Activated T-helper 2 cell treated with anti-CD3 and anti-CD28 coated beads, Interferon-gamma antibody, Interleukin-2, Interleukin-4, amounts not matched to agents 10 μg/mL and 5 μg/mL and 100 μg/mL, durations not matched to agents 14 hours and 24 hours and 36 hours (primary cell): ENCODE measurements at places on chromosomes 6 and 20.

DNA sequence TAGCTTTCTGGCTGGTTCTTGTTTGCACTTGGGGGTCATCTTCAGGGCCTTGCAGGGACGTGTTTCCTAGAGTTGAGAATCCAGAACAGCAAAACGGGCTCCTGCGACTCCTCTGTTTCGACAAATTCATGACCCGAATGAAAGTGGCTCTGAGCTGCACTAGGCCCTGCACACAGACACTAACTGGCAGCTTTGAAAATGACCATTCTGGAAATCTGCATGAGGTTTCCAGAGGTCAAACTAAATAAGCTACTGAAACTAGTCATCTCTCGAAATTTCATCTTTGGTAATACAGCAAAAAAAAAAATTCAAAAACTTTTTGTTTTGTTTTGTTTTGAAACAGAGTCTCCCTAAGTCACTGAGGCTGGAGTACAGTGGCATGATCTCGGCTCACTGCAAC is 15.5 kb upstream of the BMP7 start:
- no peak for DNase-seq

GRCh38 chr6:116266803-116267202 is 12.9 kb downstream of the TSPYL1 start:
- no peak for DNase-seq

DNA sequence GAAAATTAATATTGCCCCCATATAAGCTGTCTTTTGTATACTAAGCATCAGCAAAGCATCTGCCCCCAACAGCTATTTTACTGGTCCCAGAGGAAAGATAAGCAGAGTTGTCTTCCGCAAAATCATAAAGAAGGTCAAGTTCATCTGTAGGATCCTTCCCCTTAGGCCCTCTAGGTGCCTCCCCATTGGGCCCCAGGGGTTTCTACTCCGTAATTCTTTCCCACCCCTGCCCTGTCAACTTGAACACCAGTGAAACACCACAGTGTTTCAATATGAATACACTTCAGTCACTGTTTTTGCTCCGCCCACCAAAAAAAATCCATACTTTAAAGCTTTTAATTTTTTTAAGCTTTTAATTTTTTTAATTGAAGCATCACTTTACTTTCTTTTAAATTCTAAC is 159.2 kb downstream of the ATXN1 start:
- peak; percentile 13 for DNase-seq

DNA sequence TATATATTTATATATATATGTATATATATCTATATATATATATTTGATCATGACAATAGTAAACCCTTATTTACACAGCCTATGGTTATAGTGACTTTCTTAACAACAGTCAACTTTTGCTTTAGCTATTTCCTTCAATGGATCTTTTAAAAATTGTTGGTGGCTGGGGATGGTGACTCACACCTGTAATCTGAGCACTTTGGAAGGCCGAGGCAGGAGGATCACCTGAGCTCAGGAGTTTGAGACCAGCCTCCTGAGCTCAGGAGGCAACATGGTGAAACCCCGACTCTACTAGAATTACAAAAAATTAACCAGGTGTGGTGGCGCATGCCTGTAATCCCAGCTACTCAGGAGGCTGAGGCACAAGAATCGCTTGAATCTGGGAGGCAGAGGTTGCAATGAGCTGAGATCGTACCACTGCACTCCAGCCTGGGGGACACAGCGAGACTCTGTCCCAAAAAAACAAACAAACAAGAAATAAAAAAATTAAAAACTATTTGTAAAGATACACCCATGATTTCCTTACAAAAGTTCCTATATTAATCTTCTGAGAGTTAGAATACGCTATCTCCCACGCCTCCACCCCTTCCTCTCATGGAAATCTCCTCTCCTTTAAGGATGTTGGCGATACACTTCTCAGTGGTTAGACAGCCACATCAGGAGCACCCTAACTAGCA is 29.2 kb upstream of the CNKSR3 start:
- DNase-seq: no peak

GRCh38 chr6:157461000-157461915 is 80.3 kb downstream of the ZDHHC14 start:
- DNase-seq: peak; percentile 42

DNA sequence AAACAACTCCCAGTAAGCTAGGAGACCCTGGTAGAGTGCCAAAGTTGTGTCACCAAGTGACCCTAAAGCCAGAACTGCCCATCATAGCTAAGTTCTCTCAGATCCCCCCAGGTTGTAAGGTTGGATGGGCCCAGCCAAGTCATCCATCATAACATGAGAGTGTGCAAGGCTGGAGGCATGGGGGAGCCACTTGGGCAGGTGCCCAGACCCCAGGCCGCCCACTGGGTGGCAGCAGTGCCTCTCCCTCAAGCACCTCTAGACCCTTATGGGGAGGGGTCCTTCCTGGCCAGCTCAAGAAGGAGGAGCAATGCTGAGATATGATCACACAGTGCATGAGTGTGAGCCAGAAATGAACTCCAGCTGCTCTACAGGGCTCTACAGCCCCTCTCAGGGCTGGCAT is 154.5 kb downstream of the MYLK4 start:
- no peak for DNase-seq

DNA sequence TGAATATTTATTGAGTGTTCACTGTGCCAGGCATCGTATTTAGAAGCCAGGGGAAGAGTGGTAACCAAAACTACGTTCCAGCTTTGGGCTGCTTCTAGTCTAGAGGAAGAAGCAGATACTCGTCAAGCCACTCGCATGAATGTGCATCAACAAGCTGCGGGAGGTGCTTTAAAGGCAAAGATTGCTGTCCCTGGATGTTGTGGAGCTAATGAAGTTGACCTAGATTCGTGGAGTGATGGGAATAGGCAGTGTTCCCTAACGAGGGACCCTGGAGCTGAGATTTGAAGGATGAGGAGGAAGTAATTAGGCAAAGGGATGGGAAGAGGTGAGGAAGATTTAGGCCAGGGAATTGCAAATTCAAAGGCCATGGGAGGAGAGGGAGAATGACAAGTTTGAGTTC is 118.9 kb downstream of the TMEM170B start:
- no peak for DNase-seq

- no peak for DNase-seq
Measured at GRCh38 chr6:123169774-123170095, 173.7 kb downstream of the CLVS2 start.

DNA sequence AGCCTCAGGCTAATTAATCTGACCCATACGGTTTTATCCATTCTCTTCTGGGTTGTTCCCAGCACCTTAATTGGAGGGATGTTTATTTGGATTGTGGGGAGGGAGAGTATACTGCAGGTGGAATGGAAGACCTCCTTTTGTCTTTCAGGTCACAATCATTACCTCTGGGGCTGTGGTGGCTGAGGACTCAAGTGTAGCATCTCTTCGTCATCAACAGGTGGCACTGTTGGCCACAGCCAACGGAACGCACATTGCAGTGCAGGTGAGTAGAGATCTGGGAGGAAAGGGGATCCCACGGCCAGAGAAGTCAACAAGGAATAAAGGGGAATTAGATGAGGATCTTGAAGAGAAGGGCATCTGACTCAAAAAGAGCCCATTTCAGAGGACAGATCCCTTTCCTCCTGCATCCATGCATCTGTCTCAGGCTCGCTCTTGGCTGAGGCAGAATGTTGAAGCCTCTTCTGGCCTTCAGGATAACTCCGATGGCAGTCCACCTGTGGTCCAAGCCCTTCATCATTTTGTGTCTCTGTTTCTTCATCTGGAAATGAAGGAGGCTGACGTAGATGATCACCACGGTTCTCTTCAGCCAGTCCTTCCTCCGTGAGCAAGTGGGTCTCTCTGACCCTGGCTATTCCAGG is 3.2 kb upstream of the DEF6 start:
- no peak for DNase-seq

GRCh38 chr6:14710421-14710820 is 535.4 kb upstream of the JARID2 start:
- DNase-seq: no peak

- DNase-seq: no peak
Measured at GRCh38 chr6:52360601-52361413, 1.1 kb upstream of the PAQR8 start.

DNA sequence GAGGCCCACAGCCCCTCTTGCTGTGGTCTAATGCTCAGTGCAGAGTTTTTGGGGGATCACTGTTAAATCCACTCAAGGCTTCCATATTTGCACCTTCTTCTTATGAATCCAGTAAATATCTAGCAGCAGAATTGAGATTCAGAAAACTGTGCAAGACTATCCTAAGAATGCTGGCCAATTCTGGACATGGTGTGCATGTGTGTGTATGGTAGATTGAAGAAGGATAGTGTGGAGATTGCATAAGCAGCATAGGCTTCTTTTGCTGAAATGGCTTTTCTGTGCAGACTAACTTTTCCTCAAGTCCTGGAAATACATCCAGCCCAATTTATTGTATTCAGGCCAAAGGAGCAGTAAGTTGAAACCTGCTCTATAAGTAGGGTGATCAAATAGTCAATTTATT is 39.7 kb downstream of the FBXO9 start:
- DNase-seq: no peak

GRCh38 chr6:116445102-116445501 is 16.1 kb upstream of the CALHM6 start:
- no peak for DNase-seq

DNA sequence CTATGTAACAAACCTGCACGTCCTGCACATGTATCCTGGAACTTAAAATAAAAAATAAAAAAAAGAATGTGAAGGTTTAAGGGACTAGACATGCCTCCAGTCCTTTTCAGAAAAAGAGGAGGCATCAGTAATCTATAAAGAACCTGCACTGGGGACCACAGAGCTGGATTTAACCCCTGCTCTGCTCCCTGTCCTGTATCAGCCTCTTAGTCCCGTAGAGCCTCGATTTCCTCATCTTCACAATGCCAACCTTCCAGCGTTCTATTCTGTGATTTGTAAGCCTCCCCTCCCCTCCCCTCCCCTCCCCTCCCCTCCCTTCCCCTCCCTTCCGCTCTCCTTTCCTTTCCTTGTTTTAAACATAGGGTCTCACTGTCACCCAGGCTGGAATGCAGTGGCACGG is 31.1 kb upstream of the TMEM181 start:
- DNase-seq: no peak

DNA sequence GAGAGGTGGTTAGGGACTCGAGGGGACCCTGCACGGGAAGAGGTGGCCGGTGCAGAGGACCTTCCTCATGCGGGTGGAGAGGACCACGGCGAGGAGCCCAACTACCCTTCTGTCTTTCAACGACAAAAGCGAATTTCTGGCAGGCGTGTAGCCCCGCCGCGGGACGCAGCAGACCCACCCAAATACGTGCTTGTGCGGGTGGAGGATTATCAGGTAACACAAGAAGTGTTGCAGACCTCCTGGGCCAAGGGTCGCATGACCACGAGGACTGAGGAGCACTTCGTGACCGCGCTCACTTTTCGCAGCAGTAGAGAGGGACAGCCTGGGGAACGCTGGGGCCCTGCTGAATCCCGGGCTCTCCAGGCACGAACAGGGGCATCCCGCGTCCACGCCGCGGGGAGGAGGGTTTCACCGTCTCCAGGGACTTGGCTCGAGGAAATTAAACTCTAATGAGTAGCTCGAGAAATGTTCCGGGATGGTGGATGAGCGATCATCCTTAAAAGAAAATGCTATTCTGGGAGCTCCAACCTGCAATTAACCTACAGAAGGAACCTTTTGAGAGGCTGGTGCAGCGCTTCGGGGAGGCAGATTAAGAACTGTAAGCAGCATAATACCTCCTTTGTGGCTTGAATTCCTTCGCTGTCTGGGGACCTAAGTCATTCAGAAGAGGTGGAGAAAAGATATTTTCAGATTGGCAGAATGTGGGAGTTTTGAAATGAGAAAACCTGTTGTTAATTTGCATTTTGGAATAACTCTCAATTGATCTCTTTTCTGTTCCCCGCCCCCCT is 804 bp downstream of the C6orf141 start:
- no peak for DNase-seq

DNA sequence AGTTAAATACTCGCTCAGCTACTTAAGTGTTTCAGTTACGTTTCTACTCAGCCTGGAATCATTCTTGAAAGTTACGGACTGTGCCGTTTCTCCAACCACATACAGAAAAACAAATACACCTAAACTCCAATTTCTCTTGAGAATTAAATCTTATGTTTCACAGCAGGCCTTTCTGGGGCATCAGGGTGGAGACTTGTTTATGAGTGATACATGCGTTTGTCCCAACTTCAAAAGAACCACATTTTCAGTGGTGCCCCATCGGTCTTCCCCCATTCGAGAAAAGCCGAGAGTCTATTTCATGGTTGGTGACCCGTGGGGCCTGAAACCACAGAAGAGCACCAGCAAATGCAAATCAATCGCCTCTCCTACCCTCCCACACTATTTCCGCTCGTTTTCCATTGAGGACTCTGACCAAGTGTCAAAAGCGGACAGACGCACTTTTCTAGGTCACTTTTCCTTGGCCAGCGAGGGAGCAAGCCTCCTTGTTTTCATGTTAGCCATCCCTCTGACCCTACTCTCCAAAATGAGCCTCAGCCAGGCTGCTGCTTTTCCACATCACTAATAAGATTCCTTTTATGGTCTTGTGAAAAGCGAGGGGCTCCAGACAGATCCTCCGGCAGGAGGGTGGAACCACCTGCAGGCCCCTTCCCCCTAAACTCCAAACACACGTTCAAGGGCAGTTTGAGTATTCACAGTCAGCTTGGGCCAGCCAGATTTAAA is 3.1 kb downstream of the JAG1 start:
- DNase-seq: no peak

GRCh38 chr6:115914098-115914497 is 146.6 kb downstream of the FRK start:
- DNase-seq: no peak

GRCh38 chr6:6484681-6485080 is 103.8 kb upstream of the LY86 start:
- DNase-seq: no peak

DNA sequence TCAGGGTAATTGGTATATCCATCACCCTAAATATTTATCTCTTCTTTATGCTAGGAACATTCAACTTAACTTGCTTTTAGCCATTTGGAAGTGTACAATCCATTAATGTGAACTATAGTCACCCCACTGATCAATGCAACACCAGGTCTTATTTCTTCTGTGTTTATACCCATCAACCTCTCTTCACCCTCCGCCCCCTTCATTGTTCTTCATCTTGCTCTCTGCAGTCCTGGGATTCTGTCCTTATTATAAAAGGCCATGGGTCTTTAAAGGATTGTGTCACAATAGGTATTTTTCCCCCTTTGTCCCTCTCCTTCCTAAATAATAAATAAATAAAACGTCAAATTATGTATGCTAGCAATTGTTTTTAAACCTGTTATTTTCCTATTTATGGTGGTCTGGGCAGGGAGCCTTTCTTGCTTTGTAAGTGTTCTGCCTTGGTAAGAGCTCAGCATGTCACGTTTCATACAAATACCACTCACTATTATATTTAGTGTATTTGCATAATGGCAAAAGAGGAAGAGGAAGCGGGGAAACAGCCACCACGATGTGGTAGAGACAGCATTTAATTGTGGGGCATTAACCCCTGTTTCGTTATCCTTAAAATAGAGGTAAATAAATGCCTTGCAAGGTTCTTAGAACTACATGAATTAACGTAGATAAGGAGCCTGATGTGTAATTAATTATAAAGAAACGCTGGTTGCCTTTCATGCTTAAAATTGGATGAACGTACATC is 1.9 kb downstream of the ABRACL start:
- DNase-seq: no peak

- DNase-seq: no peak
Measured at GRCh38 chr20:40688129-40689099, 622 bp downstream of the MAFB start.

- DNase-seq: peak; percentile 90
Measured at GRCh38 chr6:30721198-30722024, 1.3 kb downstream of the TUBB start.
